Mammary epithelial cell (primary cell): ENCODE measurements at places on chromosomes 12 and 14. TPM values are rescaled to one million over a fixed set of nuclear protein-coding genes. Genes with fewer than 3 reads are reported as not detected.

Gene CACNA1C
- polyA plus RNA-seq: not detected

Gene GCN1
- polyA plus RNA-seq: 45.7 TPM

Gene TAS2R43
- polyA plus RNA-seq: not detected

Gene NEUROD4
- not detected for polyA plus RNA-seq

Gene DDX54
- polyA plus RNA-seq: 58.6 TPM

Gene SLC25A47
- polyA plus RNA-seq: not detected

Gene IL22
- polyA plus RNA-seq: not detected

Gene GPR135
- polyA plus RNA-seq: 0.28 TPM

Gene KLRC2
- polyA plus RNA-seq: 0.07 TPM

Gene PPTC7
- 18.2 TPM for polyA plus RNA-seq

Gene KLRK1
- not detected for polyA plus RNA-seq

Gene ACSM4
- not detected for polyA plus RNA-seq

Gene TNFAIP2
- polyA plus RNA-seq: 0.14 TPM

Gene IL26
- not detected for polyA plus RNA-seq

Gene MIPOL1
- 2.7 TPM for polyA plus RNA-seq

Gene ZC2HC1C
- 0.94 TPM for polyA plus RNA-seq

Gene TAS2R10
- not detected for polyA plus RNA-seq

Gene PIWIL1
- polyA plus RNA-seq: not detected

Gene SAMD15
- polyA plus RNA-seq: 0.37 TPM

Gene MANSC4
- polyA plus RNA-seq: 0.28 TPM

Gene KRT6C
- polyA plus RNA-seq: 23.6 TPM

Gene FGF23
- not detected for polyA plus RNA-seq

Gene TBC1D30
- 0.49 TPM for polyA plus RNA-seq

Gene ARMH4
- 0.46 TPM for polyA plus RNA-seq

Gene SLC35E3
- 7.8 TPM for polyA plus RNA-seq

Gene PELI2
- polyA plus RNA-seq: not detected

Gene KRT75
- polyA plus RNA-seq: 3.1 TPM

Gene BHLHE41
- 24.6 TPM for polyA plus RNA-seq

Gene CELA1
- polyA plus RNA-seq: not detected

Gene ZBTB42
- 1.2 TPM for polyA plus RNA-seq

Gene HOXC10
- 0.83 TPM for polyA plus RNA-seq

Gene GNG2
- 1.0 TPM for polyA plus RNA-seq

Gene NELL2
- 0.07 TPM for polyA plus RNA-seq

Gene AMN
- polyA plus RNA-seq: not detected

Gene WIF1
- not detected for polyA plus RNA-seq

Gene SLC2A13
- polyA plus RNA-seq: 1.7 TPM

Gene AEBP2
- 7.2 TPM for polyA plus RNA-seq

Gene CLEC1B
- polyA plus RNA-seq: not detected

Gene NFE2
- 0.54 TPM for polyA plus RNA-seq

Gene ASCL1
- polyA plus RNA-seq: not detected

Gene CKB
- 6.4 TPM for polyA plus RNA-seq

Gene AGAP2
- polyA plus RNA-seq: 0.28 TPM

Gene LMNTD1
- 0.28 TPM for polyA plus RNA-seq

Gene RNF31
- polyA plus RNA-seq: 14.4 TPM

Gene SMIM41
- polyA plus RNA-seq: not detected

Gene AQP2
- polyA plus RNA-seq: not detected

Gene RGS6
- not detected for polyA plus RNA-seq

Gene SLC24A4
- 0.05 TPM for polyA plus RNA-seq
